Midbrain (tissue), 1 donor: ENCODE measurements at places on chromosomes 7 and 10.

DNA sequence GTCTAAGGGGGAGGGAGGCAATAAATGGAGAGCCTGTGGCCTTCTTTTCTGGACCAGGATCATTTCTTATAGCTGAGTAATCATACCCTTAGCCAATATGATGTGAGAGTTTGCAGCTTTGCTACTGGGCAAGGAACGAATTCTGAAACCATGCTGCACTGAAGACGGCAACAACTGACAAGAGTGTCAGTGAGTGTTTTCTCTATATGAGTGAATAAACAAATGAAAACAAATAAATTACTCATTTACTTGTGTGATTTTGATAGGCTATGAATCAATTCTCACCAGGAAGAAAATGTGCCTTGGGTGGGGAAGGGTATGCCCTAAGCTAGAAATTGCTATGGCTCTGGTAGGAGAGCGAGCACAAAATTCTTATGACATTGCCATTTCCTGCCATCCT lies 79.4 kb upstream of the LRRN3 start:
- no peak for DNase-seq

DNA sequence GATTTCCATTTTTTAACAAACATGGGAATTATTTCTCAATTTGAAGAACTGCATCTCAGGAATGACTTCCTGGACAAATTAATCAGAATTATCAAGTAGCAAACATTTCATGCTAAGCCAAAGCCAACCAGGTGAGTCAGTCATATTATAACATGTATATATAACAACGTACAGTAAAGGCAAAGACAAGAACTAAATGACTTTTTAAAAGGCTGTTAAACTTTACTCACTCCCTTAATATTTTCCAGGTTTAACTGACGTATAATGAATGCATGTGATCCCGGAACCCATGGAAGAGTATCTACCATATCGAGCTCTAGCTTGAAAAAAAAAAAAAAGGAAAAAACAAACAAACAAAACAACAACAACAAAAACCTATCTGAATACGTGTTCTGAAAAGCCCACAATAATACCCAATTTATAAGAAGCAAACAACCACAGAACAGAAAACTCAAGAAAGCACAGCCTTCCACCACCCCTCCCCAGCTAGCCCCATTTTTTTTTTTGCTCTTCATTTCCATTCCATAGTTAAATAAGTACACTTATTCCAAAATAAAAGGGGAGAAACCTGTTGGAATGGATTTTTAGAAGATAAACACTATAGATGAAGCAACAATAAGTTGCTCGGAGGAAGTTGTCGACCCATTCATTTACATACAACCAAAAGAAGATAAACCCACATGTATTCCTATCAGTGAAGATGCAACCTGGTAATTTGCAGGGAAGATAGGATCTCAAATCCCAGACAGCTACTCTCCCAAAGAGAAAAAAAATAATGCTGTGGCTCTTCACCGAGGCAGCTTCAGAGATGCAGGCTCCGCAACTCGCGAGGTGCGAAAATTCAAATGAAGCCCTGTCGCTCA lies 537 bp downstream of the NAPEPLD start:
- DNase-seq: no peak

DNA sequence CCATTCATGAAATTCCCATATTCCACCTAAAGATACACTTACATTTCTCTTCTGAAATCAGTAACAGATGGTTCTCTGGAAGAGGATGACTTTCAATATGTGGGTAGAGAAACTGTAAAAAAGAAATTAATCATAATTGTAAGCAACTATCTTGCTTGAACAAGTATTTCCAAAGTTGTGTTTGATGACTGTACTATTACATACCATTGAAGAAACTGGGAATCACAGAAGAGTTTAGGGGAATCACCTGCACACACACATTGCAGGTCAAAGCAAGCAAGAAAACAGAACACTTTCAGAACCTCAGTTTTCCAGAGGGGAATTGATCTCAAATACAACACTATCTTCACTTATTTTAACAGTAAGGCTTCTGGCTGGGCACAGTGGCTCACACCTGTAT lies 33.6 kb downstream of the GSAP start:
- DNase-seq: no peak

DNA sequence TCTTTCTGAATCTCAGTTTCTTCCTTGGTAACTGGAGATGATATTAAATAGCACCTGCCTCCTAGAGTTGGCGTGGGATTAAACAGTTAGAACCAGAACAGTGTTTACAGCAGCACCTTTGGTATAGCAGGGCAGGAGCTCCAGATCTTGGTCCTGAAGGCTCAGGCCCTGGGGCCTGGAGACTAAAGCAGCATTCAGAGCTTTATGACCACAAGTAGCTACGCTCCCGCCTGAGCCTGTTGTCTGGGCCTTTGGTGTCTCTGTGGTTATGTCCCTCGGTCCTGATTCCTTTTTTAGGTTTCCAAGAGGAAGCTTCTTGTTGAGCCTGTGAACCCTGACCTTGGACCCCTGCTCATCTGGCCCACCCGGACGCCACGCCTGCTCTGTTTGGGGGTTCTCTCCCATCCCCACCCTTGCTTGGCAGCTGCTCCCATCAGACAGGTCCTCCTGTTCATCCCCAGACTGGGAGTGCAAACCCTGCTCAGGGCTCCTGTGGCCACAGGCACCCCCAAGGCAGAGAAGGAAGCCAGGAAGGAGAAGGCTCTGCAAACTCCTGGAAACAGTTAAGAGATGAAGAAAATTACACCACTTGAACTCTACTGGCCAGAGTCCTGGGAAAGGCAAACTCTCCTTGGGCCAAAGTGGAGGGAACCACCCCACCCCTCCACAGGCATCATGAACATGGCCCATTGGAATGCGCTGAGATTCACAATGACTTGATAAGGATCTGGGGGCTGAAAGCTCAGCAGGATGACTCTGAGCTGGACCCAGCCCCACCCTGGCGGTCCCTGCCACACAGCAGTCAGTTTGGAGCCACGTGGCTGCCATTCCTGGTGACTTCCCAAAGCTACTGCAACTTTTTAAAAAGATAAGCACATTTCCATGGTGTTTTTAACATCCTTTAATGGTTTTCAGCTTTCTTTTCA lies 50.1 kb upstream of the TMEM72 start:
- no peak for DNase-seq
